ENCODE measurements at places on chromosomes 1 and 21.

DNA sequence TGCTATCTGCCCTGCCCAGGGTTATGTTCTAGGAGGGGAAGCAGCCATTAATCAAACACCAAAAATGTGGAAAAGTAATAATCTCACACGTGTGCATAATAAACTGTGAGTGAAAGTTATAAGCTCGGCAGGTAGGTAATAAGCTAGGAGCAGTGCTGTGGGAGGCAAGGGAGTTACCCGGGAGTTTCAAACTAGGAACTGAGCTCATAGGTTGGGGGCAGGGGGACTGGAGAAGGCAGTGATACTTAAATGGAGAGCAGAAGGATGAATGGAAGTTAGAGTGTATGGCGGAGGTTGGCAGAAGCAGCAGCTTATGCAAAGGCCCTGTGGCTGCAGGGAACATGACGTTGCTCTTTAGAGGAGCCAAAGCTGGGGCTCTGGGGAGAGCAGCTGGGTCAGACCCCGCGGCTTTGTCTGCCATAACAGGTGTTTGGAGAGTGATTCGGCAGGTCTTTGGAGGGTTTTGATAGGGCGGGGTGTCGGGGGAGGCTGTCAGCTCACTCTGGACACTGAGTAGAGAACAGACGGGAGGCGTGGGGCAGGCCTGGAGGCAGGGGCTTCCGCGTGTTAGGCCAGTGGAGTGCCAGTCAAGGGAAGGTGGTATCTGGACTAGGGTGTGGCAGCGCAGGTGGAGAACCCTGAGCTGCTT lies 20.0 kb downstream of the PTPRF start:
- H3K4me3 ChIP-seq: no peak overlapping the region
- no peak overlapping the region for H3K27ac ChIP-seq
- H3K36me3 ChIP-seq: no peaks in the 10 kb centered on the region
- H3K4me1 ChIP-seq: peaks cover 4% of the 10 kb centered on the region

DNA sequence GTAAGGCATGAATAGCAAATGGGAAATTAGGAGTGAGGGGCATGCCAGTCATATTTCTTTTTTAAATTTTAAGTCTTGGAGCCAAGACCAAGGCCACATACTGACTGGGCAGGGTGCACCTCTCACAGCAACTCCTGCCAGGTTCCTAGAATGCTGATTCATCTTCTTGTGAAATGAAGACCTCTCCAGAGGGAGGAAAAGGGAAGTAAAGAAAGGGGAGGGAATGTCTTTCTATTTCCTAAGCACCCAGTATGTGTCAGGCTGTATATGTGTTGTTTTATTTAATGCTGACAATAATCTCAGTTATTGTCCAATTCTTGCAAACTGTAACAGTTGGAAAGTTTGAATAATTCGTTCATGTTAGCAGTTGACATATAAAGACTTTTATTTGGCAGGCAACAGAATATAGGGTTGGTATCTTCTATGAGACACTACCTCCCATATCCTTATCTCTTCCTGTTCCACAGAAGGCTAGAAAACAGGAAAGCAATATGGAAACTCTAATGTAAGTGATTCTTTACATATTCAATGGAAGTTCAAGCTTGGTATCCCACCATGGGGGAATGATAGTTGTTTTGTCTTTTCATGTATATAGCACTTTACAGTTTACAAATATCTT lies 259.1 kb upstream of the USP24 start:
- H3K4me1 ChIP-seq: no peaks in the 10 kb centered on the region
- H3K27me3 ChIP-seq: peaks cover 12% of the 10 kb centered on the region
- no peak overlapping the region for H3K4me3 ChIP-seq
- no peak for DNase-seq
- no peak overlapping the region for H3K27ac ChIP-seq
- H3K36me3 ChIP-seq: no peaks in the 10 kb centered on the region

- peaks cover 5% of the 10 kb centered on the region for H3K4me1 ChIP-seq
- H3K4me3 ChIP-seq: no peak overlapping the region
- no peak overlapping the region for H3K27ac ChIP-seq
- H3K27me3 ChIP-seq: no peaks in the 10 kb centered on the region
These were observed 30.3 kb downstream of the YARS1 start for GRCh38 chr1:32786856-32787255.

- H3K4me1 ChIP-seq: peaks cover 22% of the 10 kb centered on the region
- H3K27ac ChIP-seq: peak overlapping the region; percentile 87
- H3K36me3 ChIP-seq: peaks cover 7% of the 10 kb centered on the region
- no peak overlapping the region for H3K4me3 ChIP-seq
These were observed 58.4 kb downstream of the VPS26C start for GRCh38 chr21:37208741-37209225.

DNA sequence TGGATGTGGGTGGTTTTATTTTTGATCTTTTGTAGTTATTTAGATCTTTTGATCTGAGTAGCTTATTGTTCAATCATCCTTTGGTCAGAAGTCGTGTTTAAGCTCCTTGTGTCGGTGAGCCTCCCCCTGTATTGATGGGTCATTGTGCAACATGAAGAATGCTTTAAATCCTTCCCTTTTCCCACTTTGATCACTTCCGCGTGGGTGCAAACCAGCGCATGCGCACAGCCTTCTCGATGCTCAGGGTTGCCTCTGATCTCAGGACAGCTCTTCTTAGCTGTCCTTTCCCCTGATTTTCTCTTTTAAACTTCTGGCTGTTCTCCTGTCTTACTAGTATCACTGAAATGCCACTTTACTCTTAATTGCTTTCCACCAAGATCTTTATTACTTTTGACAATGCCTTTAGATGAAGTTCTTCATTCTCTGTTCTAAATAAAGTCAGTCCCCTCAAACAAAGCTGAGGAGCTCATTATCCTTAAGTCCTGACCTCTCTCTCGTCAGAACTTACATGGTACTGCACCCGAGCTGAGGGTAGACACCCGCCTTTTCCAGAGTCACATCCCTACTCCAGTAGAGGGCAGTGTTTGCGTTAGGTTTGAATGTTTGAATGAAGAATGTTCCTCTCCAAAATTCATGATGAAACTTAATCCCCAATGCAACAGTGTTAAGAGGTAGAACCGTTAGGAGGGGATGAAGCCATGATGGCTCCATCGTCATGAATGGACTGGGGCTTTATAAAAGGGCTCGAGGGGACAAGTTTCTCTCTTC lies 547.9 kb upstream of the TMPRSS15 start:
- no peaks in the 10 kb centered on the region for H3K27me3 ChIP-seq
- H3K4me1 ChIP-seq: no peaks in the 10 kb centered on the region
